Renal cortical epithelial cell (primary cell): ENCODE measurements at places on chromosomes 4 and X. TPM values are rescaled to one million over a fixed set of nuclear protein-coding genes. Genes with fewer than 3 reads are reported as not detected.

CCKAR gene
- total RNA-seq = 0.05 TPM in 1 of 2 replicates, not detected in the other

ENPEP gene
- 21.9 and 115 TPM in 2 replicates for total RNA-seq

DNA sequence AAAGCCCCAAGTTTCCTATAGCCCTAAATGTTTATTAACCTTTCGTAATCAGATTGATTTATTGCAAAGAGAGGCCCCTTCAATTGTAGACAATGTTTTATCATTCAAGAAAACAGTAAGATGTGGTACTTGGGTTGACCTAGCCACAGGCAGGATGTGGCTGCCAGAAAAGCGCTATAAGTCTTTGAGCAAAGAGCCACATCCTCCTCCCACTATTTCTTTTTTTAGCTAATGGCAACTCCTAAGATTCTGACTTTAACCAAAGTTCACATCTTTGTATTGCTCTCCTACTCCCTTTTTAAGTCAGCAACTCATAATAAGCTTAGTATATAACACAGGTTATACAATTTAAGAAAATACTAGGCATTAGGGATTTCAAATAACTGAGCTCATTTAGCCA is 70.7 kb upstream of the PPP3CA start:
- DNase-seq = no peak

- no peak for DNase-seq
Observed at GRCh38 chr4:47672696-47673095, 165.2 kb downstream of the CORIN start.
